ENCODE measurements at places on chromosomes 1 and 21. TPM values are rescaled to one million over a fixed set of nuclear protein-coding genes. Genes with fewer than 3 reads are reported as not detected.

Gene KRTAP11-1
- polyA plus RNA-seq, result not detected

Gene GJA5
- 22.6 TPM for polyA plus RNA-seq

Gene RIIAD1
- polyA plus RNA-seq, result not detected

Gene COL11A1
- polyA plus RNA-seq, result 4.0 TPM

Gene CLIC6
- 2.8 TPM for polyA plus RNA-seq

Gene FCRLA
- not detected for polyA plus RNA-seq

Gene PRAMEF11
- not detected for polyA plus RNA-seq

- DNase-seq, result no peak
Observed at GRCh38 chr1:208101661-208102431, 142.3 kb downstream of the PLXNA2 start.

DNA sequence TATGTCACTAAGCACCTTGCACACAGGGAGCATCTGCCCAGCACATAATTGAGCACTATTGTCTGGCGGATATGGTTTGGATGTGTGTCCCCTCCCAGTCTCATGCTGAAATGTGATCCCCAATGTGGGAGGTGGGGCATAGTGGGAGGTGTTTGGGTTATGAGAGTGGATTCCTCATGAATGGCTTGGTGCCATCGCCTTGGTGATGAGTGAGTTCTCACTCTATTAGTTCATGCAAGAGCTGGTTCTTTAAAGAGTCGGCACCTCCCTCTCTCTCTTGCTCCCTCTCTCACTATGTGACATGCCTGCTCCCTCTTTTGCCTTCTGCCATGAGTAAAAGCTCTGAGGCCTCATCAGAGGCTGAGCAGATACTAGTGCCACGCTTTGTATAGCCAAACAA is 9.5 kb downstream of the CTSK start:
- peak; percentile 74 for DNase-seq

DNA sequence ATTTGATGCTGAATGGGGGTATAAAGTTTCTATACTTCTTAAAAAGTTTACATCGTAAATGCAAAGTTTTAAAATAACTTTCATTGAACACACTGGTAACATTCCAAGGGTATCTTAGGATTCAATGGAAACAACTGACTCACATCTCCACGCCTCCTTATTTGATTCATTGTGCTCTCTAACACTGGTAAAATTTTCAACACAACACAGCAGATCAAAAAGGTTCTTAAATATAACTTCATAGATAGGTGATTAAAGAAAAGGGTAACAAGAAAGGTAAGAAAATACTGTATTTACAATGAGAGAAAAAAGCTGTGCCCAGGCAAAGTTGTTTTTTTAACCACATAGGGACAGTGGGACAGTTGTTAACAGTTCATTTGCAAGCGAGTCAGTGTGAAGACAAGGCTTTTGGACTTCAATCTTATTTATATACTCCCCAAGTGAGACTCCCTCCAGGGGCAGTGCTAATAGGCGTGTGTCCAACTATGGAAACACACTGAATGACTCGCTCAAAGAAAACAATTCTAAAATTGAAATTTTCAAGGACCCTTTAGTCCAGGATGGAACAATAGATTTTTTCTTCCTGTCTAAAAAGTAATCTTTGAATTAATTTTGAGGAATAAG is 140.5 kb downstream of the TIAM1 start:
- DNase-seq, result no peak

DNA sequence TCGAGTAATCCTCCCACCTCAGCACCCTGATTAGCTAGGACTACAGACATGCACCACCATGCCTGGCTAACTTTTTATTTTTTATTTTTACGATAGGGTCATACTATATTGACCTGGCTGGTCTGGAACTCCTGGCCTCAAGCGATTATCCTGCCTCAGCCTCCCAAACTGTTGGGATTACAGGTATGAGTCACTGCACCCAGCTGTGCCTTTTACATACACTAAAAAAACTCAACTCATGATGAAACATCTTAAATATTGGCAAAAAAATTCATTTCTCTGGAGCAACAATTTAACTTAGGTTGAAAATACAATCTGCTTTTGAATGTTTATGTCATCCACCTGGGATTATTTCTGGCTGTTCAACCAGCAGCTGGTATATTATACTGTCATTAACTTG is 598.3 kb upstream of the ZP4 start:
- no peak for DNase-seq

DNA sequence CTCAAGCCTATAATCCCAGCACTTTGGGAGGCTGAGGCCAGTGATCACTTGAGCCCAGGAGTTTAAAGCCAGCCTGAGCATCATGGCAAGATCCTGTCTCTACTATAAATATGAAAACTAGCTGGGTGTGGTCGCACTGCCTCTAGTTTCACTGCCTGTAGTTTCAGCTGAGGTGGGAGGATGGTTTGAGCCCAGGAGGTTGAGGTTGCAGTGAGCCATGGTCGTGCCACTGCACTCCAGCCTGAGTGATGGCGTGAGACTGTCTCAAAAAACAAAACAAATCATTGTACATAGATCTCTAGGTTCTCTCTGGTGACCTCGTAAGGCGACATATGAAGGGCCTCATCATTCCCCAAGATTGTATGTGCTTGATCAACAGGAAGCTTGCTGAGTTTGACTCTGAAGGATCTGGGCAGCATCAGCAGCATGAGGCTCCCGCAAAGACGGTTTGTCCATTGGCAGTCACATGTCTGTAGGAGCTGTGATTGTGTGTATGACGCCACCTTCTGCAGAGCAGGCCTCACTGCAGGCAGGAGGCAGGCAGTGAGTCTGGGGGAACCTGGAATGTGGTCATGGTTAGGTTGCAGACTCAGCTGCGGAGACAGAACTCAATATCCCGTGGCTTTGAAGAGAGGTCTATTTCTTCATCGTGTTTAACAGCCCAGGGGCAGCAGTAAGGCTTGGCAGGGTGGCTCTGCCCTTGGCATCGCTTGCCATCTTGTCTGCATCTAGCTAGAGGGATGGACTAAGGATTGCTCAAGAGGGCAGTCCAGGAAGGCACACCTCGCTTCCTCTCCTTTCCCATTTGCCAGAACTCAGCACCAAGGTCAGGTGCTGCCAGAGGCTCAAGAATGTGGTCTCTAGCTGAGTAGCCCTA is 14.0 kb downstream of the ATP5PO start:
- peak; percentile 35 for DNase-seq

DNA sequence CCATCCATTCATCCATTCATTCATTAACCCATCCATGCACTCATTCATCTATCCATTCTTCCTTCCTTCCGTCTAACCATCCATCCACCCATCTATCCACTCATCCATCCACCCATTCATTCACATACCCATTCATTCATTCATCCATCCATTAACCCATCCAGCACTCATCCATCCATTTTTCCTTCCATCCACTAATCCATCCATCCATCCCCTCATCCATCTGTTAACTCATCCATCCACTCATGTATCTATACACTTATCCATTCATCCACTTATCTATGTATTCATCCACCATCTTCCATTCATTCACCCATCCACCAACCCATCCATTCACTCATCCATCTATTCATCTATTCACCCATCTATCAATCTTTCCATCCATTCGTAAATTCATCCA is 107.8 kb downstream of the PRDM16 start:
- no peak for DNase-seq

- DNase-seq, result no peak
Observed at GRCh38 chr1:67570486-67571143, 114.4 kb upstream of the GADD45A start.

- peak; percentile 28 for DNase-seq
Observed at GRCh38 chr1:93078638-93078985, 471 bp upstream of the MTF2 start.

DNA sequence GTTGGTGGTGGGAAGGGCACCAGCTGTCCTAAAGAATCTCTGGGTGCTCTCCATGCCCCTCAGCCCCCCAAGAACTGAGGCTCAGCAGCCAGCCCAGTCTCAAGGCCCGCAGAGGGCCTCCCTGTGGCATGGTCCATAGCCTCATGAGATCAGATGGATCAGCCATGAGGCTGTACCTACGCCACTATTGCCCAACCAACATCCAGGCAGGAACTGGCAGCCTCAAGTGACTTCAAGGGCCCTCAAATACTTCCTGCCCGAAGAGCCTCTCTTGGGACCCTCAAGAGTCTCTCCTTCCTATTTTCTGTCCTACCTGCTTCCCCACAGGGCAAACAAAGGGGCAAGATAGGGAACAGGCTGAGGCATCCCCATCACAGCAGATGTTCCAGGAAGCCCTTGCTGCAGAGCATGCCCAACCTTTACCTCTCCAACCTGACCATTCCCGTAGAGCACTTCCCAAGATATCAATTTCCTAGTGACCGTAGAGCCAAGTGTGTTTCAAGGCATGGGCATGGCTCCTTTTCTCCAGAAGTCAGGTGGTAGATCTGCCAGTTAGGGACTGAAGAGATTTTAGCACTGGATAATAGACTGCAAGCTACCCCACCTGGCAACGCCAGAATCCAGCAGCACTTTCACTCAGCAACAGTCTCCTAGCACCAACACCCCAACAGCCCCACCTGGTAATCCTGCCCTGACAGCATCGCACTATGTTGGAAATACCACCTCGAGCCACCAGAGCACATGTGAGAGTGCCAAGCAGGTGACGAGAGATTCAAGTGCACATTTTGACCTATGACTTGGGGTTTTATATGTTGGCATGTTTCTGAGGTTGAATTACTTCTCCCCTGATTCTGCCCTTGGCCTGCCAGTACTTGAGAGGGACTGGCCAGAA is 13.7 kb upstream of the MFSD2A start:
- DNase-seq, result no peak

DNA sequence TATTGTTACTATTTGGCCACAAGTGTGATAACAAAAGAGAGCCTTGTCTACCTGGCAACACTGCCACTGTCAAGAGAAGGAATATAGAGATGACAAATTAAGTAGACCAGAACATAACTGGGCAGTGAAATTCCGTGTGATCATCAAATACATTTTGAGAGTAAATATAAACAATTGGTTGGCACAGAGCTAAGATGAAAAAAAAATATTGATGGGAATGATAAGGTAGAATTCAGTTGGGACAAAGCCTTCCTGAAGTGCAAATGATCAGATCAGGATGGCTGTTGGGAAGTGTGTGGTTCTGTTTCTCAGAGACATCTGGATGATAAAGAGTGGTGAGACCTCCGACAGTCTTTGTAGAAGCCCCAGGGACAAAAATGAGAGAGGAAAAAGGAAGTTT is 205.5 kb upstream of the CAMK1G start:
- no peak for DNase-seq

- DNase-seq, result peak; percentile 52
Observed at GRCh38 chr1:165717918-165718515, 19.7 kb upstream of the ALDH9A1 start.

GRCh38 chr1:232709386-232709785 is 79.5 kb upstream of the SIPA1L2 start:
- DNase-seq, result no peak
